ENCODE measurements at places on chromosomes 3 and 15. TPM values are rescaled to one million over a fixed set of nuclear protein-coding genes. Genes with fewer than 3 reads are reported as not detected.

DNA sequence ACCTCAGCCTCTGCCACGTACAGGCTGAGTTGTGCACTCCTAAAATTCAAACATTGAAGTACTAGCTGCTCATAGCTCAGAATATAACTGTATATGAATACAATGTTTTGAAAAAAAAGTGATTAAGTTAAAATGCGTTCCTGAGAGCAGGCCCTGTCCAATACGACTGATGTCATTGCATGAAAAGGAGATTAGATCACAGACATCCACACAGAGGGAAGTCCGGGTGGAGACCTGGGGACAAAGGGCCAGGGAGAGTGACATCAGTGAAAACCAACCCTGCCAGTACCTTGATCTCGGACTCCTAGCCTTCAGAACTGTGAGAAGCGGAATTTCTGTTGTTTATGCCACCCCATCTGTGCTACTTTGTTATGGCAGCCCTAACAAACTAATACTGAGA is 311.4 kb upstream of the NR2F2 start:
- DNase-seq, result no peak

DNA sequence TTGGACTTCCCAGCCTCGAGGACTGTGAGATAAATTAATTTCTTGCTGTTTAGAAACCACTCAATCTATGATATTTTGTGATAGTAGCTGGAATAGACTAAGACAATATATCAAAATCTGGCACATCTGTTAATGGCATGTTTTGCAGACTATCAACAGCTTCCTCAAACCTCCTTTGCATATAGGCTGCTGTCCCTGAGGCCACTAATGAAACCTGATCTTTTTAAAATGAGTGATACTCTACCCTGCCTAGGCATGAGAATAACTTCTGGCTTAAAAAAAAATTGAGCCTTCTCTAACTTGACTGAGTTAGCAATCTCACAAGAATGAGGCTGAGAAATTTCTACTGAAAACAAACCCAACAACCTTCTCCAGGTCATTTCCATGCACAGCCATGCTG is 176.0 kb upstream of the CRBN start:
- DNase-seq, result no peak

- DNase-seq, result peak; percentile 94
Measured at GRCh38 chr15:84824260-84825007, 7.3 kb downstream of the ALPK3 start.

DNA sequence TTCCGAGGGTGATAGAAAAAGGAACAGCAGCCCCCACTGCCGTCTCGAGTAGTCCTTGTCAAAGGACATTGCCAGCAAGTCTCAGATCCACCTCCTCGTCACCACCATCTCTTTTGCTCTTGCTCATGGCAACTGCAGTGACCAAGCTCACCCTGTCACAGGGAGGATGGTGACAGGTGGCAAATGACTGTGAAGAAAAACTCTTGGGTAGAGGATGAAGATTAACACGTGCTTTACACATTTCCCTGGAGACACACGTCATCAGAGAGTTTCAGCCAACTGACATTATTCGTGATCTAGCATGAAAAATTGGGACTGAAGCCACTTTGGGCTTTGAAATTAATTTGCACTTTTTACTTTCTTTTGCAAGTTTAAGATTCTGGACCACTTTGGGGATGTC is 174.3 kb downstream of the EBLN2 start:
- no peak for DNase-seq

DNA sequence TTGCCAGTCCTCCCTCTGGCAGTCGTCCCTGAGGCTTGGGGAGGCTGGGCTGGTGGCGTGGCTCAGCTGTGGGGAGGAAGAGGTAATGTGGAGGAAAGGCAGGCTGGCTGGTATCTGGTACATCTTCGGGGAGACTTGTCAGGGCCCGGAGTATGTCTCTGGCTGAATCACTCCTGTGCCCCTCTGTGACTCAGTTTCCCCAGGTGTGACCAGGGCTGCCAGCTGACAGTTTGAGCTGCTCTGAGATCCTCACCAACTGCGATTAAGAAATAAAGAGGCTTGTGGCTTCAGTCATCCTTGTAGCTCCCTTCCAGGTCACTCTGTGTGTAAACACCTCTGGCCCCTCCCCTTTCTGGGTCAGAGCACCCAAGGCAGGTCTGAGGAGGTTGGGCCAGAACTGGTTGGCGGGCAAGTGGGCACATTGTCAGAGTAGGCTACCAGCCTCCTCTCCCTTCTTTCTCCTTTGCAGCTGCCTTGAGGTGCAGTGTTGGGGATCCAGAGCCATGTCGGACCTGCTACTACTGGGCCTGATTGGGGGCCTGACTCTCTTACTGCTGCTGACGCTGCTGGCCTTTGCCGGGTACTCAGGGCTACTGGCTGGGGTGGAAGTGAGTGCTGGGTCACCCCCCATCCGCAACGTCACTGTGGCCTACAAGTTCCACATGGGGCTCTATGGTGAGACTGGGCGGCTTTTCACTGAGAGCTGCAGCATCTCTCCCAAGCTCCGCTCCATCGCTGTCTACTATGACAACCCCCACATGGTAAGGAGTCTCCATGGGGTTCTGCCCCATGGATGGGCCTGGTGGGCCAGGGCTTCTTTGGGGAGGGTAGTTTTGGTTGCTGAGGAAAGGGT is 3.0 kb downstream of the TEX264 start:
- no peak for DNase-seq

DNA sequence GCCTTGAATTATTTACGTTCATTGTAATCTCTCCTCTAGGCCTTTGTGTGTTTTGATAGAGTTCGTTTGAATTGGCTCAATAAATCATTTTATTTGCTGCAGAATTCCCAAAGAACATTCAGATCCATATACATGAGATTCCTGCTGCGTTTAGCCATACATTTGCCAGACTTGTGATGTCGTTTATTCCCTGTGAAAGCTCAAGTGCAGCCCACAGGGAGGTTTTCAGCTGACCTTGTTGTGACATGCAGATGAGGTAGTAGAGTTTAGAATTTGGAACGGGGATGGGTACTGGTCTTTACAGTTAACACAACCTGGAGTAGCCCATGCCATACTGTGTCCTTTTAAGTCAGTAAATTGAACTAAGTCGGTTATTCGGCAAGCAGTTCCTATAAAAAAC is at the start of gene C3orf20:
TSS of gene C3orf20 (plus strand) at position 301 of the 400 bp plus-strand sequence. CDS start 7,573 bp downstream, outside the sequence.
- no peak for DNase-seq

Gene CGNL1
- 9.0 TPM for polyA plus RNA-seq

Gene PLCD1
- 21.6 TPM for polyA plus RNA-seq

Gene GDPGP1
- 3.4 TPM for polyA plus RNA-seq

Gene MED12L
- polyA plus RNA-seq, result 0.06 TPM

Gene FRMD4B
- 18.5 TPM for polyA plus RNA-seq

Gene TMCO5A
- 0.30 TPM for polyA plus RNA-seq

Gene EFCC1
- 3.2 TPM for polyA plus RNA-seq

Gene FETUB
- polyA plus RNA-seq, result not detected

Measured in lung (tissue), 17 donors.